ENCODE measurements at places on chromosomes 4 and X.

DNA sequence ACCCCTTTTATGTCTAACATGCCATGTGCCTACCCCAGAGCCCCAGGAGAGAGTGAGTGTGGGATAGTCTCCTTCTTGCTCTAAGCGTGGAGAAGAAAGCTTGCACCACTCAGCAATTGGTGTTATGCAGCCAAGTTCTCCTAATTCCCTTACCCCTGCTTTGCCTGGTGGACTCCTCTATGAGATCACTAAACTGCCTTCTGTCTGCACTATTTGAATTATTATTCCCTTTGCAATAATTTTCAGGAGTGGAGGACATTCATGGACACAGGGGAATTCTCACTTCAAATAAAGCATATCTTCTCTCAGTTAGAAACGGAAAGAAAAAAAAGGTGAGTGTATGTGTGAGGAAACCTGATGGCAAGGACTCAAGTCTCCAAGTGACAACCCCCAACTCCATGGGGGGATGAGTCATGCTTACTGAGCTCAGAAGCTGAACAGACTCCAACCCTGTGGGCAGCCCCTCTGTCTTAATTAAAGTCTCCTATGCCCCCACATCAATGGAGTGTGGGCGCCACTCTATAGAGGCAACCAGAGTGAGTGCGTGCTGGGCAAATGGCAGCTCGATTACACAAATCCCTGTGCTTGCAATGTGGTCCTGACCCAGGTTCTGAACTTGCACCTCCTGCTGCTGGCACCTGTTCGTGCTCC, 381.9 kb downstream of the RAB28 start:
- DNase-seq, result no peak

DNA sequence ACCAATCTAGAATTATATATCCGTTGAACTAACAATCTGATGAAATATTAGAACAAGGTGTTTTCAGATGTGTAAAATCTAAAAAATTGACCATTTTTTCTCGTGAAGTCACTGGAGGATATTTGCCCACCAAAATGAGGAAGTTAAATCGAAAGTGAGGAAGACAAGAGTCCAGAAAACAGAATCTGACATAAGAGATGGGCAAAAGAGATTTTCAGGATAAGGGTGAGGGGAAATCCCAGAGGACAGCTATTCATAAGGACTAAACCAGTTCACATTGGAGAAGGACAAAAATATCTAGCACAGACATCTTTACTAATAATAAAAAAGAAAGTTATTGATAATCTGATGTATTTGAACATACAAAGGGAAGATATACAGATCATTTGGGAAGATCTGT, 18.7 kb upstream of the ALG13 start:
- DNase-seq, result no peak

DNA sequence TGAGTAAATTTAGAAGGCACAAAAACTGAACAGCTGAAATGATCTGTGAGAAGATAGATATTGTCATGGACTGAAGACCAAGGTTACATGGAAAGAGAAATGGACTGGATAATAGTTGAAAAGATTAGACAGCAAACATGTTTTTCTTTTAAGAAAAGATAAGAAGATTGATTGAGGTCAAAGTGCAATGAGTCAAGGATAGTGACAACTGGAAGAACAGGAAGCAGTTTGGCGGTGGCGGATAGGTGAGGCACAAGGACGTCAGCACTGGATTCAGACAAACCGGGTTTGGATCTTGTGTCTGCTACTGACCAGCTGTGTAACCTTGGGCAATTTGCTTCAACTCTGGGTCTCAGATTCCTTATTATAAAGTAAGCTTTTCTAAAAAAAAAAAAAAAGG, 2.0 kb upstream of the HPGD start:
- no peak for DNase-seq

DNA sequence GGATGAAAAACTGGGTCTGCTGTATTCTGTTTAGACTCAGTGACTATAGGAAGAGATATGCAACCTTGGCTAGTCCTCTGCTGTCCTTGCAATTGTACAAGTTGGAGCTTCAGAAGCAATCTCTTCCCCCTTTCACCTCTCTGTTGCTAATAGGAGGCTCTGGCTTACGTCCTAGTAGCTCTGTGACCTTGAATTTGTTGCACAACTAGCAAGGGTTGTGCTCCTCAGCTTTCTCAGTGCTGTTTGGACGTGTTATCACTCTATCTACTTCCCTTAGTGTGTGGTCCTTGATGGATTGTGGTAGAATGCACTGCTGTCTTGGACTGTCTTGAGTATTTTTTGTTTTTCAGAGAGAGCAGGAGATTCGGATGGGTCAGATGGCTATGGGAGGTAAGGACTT, 3.4 kb upstream of the ITGB1BP2 start:
- DNase-seq, result no peak

DNA sequence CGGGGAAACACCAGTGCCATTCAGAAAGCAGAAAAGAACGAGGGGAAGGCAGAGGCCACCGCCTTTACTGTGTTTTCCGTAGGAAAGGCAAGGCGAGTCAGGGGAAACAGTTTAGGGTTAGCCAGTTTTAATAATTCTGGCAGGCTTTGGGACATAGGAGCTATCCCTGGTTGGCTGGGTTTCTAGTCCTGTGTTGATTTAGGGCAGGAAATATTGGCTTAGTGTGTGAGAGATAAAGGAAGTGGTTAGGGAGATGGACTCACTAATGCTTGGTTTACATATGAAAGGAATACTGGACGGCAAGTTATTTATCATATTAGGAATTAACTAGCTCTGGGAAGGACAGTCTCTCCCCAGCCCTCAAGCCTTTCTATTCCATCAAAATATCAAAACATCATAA, 53.1 kb downstream of the SYNPO2 start:
- DNase-seq, result no peak

DNA sequence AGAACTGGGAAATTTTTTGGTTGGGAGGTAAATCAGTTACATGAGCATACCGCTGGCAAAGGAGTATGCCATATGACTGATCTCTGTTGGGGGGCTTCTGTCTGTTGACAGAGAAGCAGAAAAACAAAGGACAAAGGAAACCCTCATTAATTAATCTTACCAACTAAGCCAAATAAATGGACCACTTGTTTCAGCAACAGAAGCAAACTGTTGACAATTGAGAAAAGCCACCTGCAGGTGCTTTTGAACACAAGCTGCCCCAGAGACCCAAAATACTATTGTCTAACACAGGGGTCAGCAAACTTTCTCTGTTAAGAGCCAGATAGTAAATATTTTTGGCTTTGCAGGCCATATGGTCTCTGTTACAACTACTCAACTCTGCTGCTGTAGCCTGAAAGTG, 7.0 kb upstream of the FRYL start:
- no peak for DNase-seq

GRCh38 chr4:156623376-156623775, 348.2 kb downstream of the PDGFC start:
- no peak for DNase-seq

DNA sequence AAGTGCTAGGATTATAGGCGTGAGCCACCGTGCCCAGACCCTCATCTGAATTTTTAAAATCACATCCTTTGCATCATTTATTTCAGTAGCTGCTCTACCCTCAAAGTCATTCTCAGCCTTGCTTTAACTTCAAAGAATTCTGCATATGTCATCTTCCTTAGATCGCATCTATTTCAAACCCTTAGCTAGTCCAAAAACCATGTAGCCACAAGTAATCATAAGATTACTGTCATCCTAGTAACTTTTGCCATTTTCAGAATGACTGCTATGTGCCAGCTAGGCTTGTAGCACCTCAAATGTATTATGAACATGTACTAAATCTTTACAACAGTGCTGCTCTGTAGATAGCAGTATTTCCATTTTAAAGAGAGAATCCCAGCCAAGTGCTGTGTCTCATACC, 45.5 kb upstream of the KLF3 start:
- no peak for DNase-seq

DNA sequence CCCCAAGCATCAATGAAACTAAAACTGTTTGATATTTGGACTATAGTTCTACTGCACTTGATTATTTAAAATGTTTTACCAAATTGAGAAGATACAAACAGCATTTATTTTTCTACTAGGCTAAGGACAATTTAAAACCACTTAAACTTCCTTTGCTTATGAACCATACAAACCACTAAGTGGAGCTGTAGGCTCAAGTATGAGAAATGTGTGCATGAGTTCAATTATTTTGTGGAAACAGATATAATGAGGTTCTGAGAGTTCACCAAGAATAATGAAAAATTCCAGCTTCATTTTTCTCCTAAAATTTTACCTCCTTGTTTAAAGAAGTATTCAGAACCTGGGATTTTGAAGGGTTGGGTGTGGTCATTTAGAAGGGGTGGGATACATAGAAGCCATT, 63.1 kb downstream of the SERPINA7 start:
- DNase-seq, result no peak

- no peak for DNase-seq
These were observed 345.3 kb downstream of the SPRY1 start for GRCh38 chr4:123741906-123742305.

DNA sequence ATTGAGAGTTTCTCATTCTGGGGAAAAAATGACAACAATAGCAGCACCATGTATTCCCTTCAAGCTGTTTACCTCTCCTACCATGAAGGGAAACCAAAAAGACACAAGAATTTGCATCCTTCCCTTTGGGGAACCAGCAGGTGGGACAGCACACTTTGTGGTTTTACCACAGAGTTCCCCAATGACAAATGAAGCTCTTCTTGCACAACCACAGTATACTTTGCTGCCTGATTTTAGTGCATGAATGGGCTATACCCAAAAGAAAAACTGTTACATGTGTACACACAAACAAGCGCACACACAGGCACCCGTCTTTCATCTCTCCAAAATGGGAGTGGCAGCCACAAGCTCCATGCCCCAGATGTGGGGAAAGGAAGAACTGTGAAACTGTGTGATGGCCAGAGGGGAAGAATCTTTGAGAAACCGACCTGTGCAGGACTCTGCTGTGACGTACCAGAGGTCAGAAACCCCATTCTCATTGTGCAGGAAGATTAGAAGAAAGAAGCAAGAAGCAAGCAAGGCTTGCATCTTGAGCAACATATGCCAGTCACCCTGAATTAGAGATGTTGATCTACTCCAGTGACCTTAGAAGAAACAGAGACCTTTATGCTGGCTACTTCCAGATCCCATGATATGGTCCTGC, 2.7 kb upstream of the MAML3 start:
- DNase-seq, result no peak

DNA sequence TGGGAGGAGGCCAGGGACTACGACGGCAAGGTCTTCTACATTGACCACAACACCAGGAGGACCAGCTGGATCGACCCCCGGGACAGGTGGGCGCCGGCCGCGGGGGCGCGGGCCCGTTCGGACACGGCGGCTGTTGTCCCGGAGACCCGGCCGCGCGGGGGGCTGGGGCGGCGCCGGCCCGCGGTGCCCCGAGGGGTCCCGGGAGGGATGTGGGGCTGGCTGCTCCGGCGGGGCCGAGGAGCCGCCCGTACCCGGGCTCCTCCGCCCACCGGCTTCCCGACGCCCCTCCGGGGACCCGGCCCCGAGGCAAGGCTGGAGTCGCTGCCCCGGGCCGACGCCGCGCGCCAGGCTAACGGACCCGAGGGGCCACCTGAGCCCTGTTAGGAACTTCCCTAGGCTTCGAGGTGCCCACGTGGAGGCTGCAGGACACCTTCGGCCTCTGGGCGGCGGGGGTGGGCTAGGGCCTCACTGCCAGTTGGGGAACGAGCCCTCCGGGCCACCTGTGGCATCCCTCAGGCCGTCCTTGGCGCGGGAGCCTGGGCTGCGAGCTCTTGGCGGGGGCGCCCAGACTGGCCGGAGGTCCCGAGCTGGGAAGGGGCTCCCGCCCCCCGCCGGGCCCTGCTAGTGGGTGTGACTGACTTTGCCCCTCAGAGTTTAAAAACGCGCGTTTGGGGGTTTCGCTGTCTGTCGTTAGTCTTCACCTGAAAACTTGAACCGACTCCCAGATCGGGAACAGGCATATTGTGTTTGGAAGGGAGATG, 660 bp downstream of the WWC2 start:
- DNase-seq, result peak; percentile 69

- DNase-seq, result no peak
These were observed 202.1 kb downstream of the OR13H1 start for GRCh38 chrX:131745942-131746489.

- no peak for DNase-seq
These were observed 5.1 kb downstream of the STARD8 start for GRCh38 chrX:68652326-68653170.

- no peak for DNase-seq
These were observed 8.6 kb downstream of the MAGEA4 start for GRCh38 chrX:151921292-151921691.

GRCh38 chr4:25012655-25013054, 18.1 kb downstream of the LGI2 start:
- DNase-seq, result peak; percentile 61

- DNase-seq, result no peak
These were observed 1.4 kb upstream of the STBD1 start for GRCh38 chr4:76305033-76305687.

DNA sequence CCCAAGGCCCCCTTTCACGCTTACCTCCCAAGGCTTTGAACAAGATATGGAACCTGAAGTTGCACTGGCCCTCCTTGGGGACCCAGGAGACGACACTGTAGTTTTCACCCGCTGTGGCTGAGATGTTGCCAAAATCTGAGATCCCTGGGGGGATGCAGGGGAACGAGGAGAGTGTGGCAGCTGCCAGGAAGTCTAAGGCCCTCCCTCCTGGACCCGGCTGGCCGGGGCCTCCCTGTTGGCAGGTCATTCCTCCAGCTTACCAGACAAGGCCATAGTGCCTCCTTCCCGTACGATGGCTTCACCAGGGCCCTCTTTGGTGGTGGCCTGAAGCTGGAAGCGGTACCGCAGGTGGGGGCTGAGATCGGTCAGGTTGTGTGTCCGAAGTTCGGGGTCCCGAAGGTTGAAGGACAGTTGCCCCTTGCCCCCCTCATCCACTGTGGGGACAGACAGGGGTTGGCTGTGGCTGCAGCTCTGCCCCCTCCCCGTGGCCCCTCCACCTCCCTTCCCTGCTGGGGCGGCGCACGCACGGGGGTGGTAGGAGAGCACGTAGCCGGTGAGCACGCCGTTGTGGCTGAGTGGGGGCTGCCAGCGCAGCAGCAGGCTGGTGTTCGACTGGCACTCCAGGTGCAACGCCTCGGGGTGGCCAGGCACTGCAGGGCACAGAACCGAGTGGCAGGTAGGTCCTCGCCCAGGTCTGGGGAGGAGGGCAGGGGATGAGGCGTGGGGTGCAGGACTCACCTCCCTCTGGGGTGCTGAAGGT, 21.2 kb downstream of the L1CAM start:
- DNase-seq, result no peak

- no peak for DNase-seq
These were observed 125.7 kb downstream of the SH3KBP1 start for GRCh38 chrX:19761554-19762295.

DNA sequence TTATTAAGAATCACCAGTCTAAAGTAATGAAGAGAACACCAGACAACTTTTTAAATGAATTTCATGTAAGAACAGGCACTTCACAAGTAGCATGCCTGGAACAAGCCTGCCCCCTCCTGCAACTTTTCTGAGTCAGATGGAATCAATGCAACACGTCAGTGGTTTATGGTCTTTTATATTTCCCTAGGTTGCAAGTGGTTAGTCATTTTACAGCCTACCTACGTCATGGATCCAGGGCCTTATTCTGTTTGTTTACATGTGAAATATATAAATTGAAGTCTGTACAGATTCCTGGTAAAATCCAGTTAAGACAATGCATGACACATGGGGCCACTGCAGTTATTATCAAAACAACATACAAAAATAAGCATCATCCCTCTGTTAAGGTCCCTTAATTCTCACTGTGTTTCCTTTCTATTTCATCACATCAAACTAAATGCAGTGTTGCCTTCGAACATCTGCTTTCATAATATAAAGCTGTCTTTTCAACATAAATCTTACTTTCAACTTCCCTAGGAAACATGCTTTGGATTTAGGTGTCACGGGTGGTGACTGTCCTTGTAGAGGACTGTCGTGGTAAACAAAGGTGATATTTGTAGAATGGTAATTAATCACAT, 309.3 kb downstream of the FRMPD4 start:
- no peak for DNase-seq
